T-helper 22 cell (primary cell): ENCODE measurements at places on chromosomes 1 and 21.

DNA sequence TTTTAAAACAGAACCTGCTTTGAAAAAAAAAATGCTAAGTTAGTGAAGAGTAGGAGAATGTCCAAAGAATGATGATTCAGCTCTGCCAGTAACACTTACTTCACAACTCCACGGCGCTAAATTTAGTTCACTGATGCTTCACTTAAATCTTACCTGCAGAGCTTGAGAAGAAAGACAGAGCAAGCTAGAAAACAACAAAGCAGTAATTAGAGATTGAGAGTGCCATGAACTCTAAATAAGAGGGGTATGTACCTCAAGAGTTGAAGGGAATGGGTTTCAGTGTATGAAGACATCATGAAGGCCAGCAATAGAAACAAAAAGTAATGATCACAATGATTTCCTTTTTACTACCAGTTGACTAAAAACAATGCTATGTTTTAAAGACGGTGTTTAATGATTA lies 32.8 kb downstream of the EPRS1 start:
- DNase-seq: no peak

GRCh38 chr21:35332841-35333426 lies 283.8 kb upstream of the RUNX1 start:
- no peak for DNase-seq

- no peak for DNase-seq
Observed at GRCh38 chr1:16294219-16295212, 57.5 kb upstream of the CPLANE2 start.

GRCh38 chr1:57218487-57219079 lies 205.3 kb downstream of the DAB1 start:
- no peak for DNase-seq

DNA sequence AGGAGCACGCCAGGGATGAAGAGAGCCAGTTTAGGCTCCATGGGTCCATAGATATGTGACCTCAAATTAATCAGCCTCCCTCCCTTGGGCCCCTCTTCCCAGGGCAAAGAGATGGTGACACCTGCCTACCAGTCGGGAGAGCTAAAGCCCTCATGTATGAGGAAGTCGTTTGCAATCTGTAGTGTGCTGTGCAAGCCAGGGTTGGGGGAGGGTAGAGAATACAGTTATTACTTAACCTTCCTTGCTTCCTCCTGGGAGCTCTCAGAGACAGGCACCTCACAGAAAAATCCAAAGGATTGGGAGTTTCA lies 4.0 kb downstream of the PGLYRP4 start:
- no peak for DNase-seq

DNA sequence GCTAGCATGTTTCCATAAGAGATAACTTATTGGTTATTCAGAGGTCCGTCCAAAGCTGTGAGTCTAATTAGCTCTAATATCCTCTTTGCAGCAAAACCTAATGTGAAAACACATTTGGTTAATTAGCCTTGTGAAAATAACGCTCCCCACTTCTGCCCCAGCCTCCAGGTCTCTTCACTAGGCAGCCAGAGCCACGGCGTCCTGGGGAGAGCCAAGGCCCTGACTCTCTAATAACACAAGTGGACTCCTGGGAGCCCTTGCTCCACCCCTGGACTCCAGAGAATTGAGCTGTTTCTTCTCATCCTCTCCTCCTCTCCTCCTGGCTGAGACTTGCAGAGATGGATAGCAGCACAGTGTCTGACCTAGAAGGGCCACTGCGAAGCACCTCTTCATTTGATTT lies 78.8 kb downstream of the CCDC185 start:
- no peak for DNase-seq

GRCh38 chr21:42364304-42364865 lies 1.9 kb downstream of the TFF1 start:
- no peak for DNase-seq

- DNase-seq: no peak
Observed at GRCh38 chr1:100322436-100323211, 29.7 kb upstream of the CDC14A start.

- no peak for DNase-seq
Observed at GRCh38 chr21:32565856-32566465, 19.4 kb downstream of the TCP10L start.

DNA sequence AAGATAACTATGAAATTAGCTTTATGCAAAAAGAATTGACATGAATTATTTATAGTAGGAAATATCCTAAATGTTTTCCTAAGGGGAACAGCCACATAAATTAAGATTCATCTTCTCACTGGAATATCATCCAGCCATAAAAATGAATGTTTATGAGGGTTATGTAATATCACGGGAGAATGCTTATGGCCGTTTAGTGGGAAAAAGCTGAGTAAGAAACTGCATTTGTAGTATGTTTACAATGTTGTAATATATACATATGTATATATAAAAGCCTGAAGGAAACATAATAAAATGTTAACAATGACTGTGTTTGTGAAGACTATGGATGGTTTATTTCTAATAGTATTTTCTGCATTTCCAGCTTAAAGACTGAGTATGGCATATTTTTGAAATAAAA lies 152.3 kb upstream of the DNAH14 start:
- no peak for DNase-seq

DNA sequence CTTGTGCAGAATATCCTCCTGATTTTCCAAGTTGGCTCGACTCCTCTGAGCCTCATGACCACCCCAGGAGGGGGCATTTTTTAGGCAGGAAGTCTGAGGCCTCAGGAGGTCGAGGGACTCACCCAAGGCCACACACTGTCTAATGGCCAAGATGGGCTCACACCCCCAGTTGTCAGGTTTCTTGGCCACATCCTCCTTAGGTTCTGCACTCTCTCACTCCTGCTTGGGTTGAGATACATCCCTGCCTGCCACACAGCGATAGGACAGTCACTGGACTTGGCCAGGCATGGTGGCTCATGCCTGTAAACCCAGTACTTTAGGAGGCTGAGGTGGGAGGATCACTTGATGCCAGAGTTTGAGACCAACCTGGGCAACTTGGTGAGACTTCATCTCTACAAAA lies 4.6 kb downstream of the CA6 start:
- DNase-seq: no peak

- no peak for DNase-seq
Observed at GRCh38 chr1:22738069-22738435, 27.4 kb downstream of the EPHB2 start.

DNA sequence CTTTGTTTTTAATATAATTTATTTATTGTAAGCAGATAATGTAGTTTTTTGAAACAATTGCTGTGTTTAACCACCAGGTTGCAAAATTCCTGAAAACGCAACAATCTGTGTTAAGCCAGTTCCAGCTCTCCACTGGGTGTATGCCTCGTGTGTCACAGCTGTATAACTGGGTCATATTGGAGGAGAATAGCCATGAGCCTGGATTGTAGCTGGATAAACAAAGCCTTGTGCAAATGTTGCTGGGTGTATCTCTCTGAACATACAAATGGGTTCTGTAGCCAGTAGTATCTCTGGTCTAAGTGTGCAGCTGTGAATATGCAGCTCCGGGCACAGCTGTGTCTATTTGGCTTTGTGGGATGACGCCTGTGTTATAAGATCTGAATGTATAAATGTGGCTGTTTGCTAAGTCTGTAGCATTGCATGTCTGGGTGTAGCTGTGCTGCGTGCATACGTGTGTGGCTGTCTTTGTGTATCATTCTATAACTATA lies 2.8 kb downstream of the TCEA3 start:
- DNase-seq: no peak

- peak; percentile 76 for DNase-seq
Observed at GRCh38 chr1:17011439-17012307, at the start of gene ATP13A2. Gene ATP13A2 (minus strand): TSS chr1:17011928. CDS start chr1:17011738, 190 bp downstream.

DNA sequence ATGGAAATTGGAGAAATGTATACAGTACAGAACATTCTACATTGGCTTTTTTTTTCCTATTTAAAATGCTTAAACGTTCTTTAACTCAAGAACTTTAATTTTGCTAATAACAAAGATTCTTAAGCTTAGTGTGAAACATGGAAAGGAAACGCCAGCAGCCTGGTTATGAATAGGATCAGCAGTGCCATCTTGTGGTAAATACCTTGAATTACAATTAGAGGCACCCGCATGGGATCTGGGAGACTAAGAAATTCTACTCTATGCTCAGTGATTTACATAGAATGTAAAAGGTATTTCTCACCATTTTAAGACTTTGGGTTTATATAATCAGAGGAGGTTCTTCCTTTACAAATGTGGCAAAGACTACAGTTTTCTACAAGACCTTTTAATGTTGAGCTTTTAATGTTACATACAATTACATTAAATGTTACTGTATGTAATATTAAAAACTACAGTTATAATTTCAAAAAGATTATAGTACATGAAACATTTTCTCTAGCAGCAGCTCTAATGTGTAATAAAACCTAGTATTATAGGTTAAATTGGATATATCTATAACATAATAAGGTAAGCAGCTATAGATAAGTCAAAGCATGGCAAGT lies 32.1 kb upstream of the APOBEC4 start:
- DNase-seq: no peak

GRCh38 chr1:60503266-60503925 lies 429.8 kb upstream of the C1orf87 start:
- no peak for DNase-seq

- no peak for DNase-seq
Observed at GRCh38 chr1:43818691-43819090, 111.4 kb downstream of the ST3GAL3 start.

DNA sequence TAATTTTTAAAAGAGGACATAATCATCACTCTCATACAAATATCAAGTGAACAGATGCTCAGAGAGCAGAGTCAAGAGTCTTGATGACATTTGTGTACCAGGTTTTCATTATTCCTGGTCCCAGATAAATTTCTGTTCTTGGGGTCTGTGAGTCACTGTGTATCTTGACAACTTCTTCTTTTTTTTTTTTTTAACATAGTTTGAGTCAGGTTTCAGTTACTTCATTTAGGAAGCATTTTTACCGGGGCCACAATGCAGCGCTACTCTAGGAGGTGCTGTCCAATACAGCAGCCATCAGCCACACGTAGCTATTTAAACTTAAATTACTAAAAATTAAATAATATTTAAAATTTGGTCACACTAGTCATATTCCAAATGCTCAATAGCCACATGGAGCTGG lies 188.1 kb upstream of the SAMSN1 start:
- no peak for DNase-seq

GRCh38 chr1:33319949-33320618 lies 814 bp downstream of the A3GALT2 start:
- DNase-seq: no peak

DNA sequence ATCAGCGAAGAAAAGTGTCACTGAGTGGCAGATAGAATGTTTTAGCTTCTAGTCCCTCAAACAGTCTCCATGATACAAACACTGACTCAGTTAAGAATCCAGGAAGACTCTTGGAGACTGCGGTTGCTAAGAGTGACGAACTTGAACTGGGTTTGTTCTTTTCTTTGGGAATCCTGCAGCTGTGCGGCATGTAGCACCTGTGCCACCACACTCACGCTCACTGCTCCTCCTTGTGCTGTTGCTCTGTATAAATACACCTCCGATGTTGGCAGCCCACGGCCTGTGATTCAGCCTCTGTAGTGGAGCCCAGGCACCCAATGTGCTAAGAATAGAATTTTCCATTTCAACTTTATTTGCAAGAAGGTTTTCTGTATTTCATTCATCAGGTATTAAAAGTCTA lies 5.5 kb upstream of the PPIE start:
- no peak for DNase-seq

DNA sequence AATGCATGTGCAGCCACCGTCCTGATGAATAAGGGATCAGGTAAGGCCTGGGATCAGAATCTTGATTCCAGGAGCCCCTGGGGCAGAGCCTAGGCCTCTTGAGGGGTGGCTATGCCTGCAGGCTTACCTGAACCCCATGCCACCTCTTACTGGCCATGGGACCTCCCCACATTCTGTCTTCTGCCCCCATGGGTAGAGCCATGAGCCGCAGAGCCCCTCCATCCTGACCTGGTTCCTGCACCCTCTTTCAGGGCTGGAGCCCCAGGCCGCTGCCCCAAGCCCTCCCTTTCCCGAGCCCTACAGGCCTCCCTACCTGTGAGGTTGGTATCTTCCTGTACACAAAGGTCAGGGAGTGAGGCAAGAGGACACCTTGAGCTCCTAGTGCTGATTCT lies 120.8 kb downstream of the DMRTB1 start:
- DNase-seq: no peak

- no peak for DNase-seq
Observed at GRCh38 chr1:168236836-168237611, 11.2 kb downstream of the SFT2D2 start.

DNA sequence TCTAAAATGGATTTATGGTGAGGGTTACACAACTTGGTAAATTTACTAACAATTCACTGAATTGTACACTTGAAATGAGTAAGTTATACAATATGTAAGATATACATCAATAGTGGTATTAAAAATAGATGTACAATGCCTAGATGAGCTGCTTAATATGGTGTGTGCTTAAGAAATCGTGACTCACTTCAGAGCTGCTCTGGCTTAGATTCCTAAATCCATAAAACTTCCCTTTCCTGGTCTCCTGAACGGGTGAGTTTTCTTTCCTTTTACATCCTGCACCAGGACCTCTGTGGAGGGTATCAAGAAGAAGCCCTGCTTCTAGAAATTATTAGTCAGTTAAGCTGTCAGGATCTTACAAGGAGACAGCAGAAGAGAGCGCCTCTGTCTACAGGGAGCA lies 30.4 kb downstream of the H3-3A start:
- DNase-seq: no peak

- no peak for DNase-seq
Observed at GRCh38 chr21:26916799-26917198, 50.1 kb downstream of the ADAMTS5 start.

- no peak for DNase-seq
Observed at GRCh38 chr1:181632492-181632891, 149.2 kb downstream of the CACNA1E start.

GRCh38 chr1:113904293-113904673 lies 316 bp downstream of the AP4B1 start:
- no peak for DNase-seq

- no peak for DNase-seq
Observed at GRCh38 chr1:43747736-43748135, 40.4 kb downstream of the ST3GAL3 start.

GRCh38 chr1:31811605-31812004 lies 4.2 kb downstream of the SPOCD1 start:
- DNase-seq: no peak

DNA sequence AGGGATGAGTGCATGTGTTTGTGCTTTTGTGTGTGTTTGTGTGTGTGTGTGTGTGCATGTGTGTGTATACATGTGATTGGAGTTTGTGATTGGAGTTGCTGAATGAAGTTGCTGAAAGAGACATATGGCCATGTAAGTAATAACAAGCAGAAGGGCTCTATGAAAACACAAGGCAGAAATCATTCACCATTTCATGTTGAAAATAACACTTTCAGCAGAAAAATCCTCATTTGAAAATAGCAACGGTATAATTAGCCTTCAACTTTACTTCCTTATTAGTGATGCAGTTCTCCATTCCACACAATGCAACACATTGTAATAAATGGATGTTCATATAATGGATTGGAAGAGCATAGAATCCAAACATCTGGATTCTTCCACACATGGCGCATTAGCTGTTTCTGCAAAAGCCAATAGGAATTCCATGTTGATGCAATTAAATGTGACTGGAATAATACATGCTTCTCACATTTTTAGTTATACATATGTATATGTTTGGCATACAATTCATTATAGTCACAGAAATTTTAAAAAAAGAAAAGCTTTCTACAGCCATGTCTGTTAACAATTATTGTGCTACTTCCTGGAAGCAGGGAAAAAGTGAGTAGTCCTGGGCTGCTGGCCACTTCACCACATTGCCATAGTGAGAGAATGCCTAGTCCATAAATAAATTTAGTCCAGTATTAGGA lies 538.0 kb downstream of the LTN1 start:
- no peak for DNase-seq

GRCh38 chr1:59757197-59757747 lies 57.5 kb upstream of the HOOK1 start:
- DNase-seq: no peak

- no peak for DNase-seq
Observed at GRCh38 chr1:172268237-172268636, 152.2 kb upstream of the C1orf105 start.
